Astrocyte (in vitro differentiated cells and primary cell): ENCODE measurements at places on chromosomes 7 and 10.

- no peak for DNase-seq
These were observed 60.0 kb downstream of the CREB5 start for GRCh38 chr7:28472332-28472731.

DNA sequence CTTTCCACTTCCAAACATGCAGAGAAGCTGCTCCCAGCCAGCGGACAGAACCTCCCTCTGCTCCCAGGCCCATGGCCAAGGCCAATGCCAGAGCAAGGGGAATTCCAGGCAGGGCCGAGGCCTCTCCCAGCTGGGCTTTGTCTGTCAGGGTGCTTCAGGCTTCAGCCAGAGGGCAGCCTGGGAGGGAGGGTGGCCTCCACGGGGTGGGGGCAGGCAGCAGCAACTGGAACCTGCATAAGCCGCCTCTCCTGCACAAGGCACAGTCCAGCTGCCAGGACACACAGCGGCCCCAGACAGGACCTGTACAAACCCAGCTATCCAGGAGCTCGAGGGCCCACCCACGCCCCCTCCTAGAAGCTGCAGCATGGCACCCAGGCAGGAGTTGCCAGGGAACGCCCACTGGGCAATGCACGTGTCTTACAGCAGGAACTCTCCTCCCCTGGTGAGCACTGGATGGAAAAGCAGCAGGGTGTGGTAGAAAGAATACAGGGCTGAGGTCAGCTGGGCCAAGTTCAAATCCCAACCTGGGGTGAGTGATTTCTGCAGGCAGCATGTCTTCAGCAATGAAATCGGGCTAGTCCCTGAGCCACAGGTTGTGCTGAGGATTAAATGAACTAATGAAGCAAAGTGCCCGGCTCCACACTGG lies 7.6 kb downstream of the FAM53B start:
- peak; percentile 46 for DNase-seq

DNA sequence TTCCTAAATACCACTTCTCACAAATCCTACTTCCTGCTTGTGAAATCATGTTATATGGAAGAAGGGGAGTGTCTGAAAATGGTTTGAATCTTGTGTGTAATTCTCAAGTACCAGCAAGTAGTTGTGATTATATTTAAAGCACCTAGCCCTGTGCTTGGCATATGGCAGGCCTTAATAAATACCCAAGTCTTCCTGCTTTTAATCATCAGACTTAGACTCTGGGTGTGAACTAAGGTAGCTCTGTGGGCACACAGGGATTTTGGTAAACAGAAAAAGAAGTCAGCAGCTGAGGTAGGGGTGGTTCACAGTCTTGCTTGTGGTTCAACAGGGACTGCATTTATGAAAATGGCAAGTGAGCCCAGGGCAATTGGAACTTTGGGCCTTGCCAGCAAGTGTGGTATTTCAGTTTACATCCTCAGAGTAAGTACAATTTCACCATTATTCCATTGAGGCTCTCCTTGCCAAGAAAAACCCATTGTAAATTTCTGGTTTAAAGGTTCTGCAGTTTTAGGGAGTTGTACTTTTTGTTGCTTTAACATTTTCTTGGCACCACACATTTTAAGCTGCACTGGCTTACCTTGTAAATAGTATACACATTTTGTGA lies 215.5 kb downstream of the AUTS2 start:
- DNase-seq, result no peak

DNA sequence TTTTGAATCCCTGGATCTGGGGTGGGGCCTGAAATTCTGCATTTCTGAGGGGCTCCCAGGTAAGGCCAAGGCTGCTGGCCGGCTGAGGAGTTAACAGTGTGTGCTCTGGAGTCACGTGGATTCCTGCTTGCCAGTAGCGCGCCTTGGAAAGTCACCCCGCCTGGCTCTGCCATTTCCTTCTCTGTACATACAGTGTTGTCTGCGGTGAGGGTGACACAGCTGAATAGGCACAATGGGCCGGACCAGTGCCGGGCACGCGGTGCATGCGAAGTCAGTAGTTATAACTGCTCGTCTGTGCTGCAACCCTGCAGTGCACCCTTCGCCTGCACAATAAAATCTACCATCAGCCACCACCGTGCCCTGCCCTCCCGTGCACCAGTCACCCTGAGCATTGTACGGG lies 68.0 kb upstream of the EEPD1 start:
- no peak for DNase-seq

DNA sequence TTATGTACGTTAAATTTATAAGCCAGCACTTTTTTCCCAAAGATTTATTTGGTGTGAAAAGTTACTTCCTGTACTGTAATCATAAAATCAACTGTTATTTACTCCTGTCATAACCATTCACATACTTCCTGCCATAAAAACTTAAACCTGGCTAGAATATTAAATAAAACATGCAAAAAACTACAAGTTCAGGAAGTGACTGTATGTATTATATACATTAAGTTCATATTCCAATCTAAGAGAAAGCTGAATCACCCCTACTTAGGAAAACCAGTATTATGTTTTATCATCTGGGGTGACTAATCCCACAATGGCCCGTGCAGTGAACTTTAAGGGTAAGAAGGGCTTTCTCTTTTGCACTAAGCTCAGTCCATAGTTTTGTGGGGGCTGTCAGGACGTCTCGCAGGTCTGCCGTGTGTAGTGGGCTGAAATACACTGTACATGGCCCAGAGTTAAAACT lies 183.7 kb upstream of the KLF14 start:
- no peak for DNase-seq

DNA sequence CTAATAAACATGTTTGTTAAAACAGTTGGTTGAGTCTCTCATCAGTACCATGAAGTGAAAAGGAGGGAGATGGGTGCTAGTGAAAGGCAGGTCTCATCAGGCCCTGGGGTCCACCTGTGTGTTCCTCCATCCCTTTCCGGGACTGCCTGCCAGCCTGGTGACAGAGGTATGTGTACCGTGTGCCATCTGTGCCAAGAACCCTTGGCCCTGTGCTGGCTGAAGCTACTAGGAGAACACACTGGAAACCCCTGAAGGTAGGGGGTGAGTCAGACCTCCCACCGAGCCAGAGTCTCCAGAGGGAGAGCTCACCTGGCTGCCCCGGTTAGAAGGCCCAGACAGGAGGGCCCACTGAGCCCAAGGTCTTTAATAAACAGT lies 2.3 kb downstream of the DDIT4 start:
- DNase-seq, result no peak

GRCh38 chr7:73970801-73971229 lies 57.2 kb upstream of the ELN start:
- DNase-seq, result no peak

DNA sequence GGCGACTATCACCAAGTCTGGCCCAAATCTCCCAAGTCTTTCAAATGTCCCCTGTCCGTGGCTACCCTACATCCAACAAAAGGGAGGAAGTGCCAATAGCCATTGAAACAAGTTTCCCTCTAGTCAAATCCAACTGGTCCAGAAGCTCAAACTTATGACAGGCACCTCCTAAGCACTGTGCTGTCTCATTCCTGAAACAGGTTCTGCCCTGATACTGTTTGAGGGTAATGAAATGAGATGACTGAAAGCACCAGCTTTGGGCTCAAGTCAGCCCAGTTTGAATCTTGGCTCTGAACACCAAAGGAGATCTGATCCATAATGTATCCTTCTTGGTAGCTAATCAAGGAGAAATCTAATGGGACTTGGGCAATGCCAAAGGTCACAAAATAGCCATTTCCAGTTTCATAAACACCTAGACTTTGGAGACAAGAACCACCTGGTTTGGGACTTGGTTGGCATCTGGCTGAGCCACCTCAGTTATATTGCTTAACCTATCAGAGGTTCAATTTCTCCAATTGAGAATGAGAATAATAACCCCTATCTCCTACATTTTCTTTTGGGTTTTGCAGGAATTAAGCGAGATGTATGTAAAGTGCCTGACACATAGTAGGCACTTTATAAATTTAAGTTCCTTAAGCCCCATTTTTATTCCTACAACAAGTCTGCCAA lies 34.7 kb upstream of the ARID5B start:
- DNase-seq, result no peak

GRCh38 chr7:34074421-34074820 lies 169.1 kb downstream of the BMPER start:
- DNase-seq, result no peak

GRCh38 chr7:42805601-42806000 lies 106.3 kb downstream of the C7orf25 start:
- DNase-seq, result no peak

- DNase-seq, result no peak
These were observed 142.6 kb upstream of the NEBL start for GRCh38 chr10:21039721-21040120.

GRCh38 chr7:20032741-20033140 lies 184.4 kb downstream of the MACC1 start:
- no peak for DNase-seq

DNA sequence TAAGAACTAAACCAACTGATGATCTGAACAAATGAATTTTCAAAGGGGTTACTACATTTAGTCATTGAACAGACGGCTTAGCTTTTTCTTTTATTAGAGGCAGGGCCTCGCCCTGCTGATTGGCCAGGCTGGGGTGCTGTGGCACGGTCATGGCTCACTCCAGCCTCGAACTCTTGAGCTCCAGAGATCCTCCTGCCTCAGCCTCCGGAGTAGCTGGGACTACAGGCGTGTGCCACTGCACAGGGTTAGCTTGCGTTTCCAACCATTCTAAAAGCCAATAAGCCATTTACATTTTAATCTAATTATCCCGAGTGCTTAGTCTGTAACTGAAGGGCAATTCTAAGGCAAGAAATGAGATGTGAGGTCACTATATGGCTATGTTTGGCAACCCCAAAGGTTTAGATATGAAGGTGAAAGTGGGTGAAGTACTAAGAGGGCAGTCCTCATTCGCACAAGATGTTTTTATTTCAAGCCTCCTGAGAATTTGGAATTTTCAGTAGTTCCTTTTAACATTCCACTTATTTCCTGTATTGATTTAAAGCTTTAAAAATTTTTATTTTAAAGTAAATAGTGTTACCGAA lies 1.6 kb upstream of the CDK13 start:
- peak; percentile 4 for DNase-seq

- no peak for DNase-seq
These were observed 24.4 kb upstream of the FIGNL1 start for GRCh38 chr7:50474382-50475160.

GRCh38 chr10:129898706-129899268 lies 65.3 kb downstream of the EBF3 start:
- DNase-seq, result no peak

DNA sequence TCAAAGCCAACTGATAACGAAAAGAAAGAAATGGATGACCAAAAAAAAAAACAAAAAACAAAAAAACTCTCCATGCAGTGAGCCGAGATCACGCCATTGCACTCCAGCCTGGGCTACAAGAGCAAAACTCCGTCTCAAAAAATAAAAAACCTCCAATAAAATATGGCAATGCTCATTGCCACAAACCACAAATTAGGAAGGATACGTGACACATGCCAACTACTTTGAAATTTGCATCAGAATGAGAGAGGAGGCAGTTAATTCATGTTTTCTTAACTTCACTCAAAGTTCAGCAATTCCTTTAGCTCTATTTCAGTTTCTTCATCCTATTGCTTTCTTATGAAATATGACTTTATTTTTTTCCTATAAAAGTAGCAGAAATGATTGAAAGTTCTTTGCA lies 398.1 kb upstream of the C7orf33 start:
- no peak for DNase-seq

DNA sequence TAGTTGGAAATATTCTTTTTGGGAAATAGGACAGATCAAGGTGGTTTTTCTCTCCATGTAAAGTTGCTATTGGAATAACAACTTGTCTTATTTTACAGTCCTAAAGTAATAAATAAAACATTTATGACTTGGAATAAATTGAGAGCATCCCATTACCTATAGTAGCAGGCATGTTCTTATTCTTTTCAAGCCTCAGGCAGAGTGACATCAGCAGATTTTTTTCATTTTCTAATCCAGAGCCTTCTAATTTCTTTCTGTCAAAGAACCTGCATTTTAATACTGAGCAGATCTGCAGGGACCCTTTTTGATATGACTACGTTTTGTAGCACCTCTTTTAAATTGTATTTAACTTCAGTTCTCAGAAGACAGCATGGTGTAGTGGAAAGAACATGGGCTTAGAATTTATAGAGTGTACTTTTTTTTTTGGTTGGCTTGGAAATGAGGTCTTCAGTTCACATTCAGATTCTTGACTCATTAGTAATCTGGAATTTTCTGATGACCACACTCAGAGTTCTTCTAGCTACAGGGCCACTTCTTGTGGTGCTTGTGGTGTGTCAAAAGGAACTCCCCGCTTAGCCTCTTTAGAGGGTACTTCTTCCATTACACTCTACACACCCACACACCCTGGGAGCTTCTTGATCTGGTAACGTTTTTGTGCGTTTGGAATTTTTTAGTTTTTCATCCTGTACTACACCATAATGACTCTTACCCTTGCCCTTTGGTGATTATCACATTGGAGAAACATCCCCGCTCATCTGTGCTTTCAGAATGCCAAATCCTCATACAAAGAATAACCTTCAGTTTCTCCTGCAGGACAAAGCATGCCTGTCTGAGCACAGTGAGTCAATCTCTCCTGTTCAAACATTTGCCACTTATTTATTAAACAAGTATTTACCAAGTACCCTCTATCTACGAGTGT lies 34.6 kb downstream of the AGK start:
- peak; percentile 99 for DNase-seq

GRCh38 chr7:133750287-133750686 lies 376.9 kb upstream of the LRGUK start:
- no peak for DNase-seq

GRCh38 chr7:693280-693679 lies 33.2 kb upstream of the DNAAF5 start:
- DNase-seq, result no peak

GRCh38 chr10:44516891-44517290 lies 132.0 kb upstream of the CXCL12 start:
- DNase-seq, result no peak

DNA sequence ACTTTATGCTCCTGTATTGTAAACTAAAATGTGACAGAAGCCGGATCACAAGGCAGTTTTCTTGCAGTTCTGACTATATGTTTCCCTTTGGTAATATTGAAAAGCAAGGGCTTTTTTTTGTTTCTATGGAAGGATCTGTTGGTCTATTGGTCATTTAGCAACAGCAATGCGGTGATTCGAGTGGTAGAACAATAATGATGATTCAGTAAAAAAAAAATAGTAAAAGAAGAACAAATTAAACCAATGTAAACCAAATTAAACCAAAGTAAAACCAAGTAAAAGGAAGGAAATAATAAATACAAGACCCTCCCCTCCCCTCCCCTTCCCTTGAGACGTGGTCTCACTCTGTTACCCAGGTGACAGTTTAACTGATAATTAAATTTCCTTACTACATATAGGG lies 17.8 kb upstream of the CCNY start:
- DNase-seq, result no peak

GRCh38 chr10:99375426-99375825 lies 46.3 kb downstream of the CNNM1 start:
- peak; percentile 10 for DNase-seq
